ENCODE measurements at places on chromosomes 16 and 17.

- DNase-seq, result no peak
These were observed 66.3 kb downstream of the MRC2 start for GRCh38 chr17:62693616-62694409.

GRCh38 chr16:17369421-17370222 lies 101.1 kb downstream of the XYLT1 start:
- DNase-seq, result peak; percentile 96

GRCh38 chr16:67549240-67549639 lies 13.1 kb upstream of the CTCF start:
- no peak for DNase-seq

- DNase-seq, result no peak
These were observed 5.0 kb downstream of the FHOD1 start for GRCh38 chr16:67242138-67242730.

DNA sequence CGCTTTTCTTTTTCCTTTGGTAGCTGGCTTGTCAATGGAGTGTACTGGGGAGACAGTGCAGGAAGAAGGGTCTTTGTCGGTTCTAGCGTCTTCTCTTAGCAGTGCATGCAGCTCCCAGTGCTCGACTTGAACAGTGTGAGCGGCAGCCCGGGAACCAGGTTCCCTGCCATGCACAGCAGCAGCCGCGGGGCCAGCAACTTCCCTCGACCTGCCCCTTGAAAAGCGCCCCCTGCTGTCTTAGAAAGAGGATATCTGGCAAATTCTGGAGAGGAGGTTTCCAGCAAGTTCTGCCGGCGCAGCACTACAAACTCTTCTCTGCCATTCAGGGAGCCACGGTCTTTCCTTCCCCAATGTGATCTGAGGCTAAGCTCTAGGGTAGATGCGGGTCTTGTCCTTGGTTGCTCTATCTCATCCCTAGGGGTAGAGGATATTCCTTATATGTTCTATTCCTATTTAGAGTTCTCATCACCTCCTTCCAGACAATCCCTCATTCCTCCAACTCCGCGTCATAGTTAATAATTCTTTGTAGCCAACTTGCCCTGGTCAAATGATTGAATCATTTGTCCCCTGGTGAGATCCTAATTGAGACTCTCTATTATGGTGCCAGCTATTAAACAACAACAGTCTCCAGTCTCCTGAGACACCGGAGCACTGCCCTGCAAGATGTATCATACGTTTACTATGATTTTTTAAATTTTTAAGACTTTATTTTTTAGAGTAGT lies 451.3 kb downstream of the PMP22 start:
- peak; percentile 54 for DNase-seq

- DNase-seq, result peak; percentile 46
These were observed 137.7 kb upstream of the CORO6 start for GRCh38 chr17:29760279-29761039.

DNA sequence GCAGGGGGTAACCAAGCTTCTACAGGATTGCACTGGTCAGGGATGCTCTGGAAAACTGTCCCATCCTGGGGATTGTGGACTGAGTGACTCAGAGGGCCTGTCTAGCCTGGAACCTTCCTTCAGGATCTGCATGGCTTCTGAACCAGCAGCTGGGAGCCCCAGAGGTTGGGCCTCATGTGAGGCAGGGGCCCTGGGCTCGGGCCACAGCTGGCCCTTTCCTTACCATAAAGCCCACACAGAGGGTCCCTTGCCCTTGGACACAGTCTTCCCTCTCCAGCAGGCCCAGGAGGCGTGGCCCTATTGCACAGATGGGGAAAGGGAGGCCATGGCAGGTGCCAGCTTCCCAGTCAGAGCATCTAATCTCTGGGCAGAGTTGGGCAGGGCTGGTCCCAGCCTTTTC lies 30.5 kb downstream of the ADCY7 start:
- DNase-seq, result no peak

DNA sequence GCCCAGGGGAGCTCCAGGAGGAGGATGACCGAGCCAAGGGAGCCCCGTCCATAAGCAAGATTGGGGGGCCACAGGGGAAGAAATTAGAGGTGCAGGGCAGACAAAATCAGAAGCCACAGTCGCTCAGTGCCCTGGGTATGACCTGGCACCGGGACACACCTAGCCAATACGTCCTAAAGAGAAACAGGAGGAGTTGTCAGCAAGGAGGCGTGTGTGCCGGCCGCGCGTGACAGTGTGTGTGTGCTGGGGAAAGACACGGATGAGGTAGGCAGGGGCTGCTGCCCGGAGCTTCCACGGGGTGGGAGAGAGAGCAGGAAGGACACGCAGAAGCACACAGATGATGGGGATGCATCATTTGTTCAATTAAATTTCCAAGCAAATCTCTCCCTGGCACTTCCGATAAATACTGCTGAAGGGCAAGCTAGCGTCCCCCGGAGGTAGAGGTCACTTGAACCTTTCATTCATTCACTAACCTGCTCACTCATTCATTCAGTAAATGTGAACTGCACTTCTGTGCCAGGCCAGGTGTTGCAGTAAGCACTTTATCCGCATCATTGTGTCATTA lies 38.0 kb downstream of the C16orf95 start:
- no peak for DNase-seq

- no peak for DNase-seq
These were observed 15.4 kb downstream of the ARL2BP start for GRCh38 chr16:57260294-57260929.

- peak; percentile 99 for DNase-seq
These were observed 4.0 kb downstream of the NUPR1 start for GRCh38 chr16:28534542-28535373.

GRCh38 chr16:50476486-50477255 lies 71.5 kb upstream of the NKD1 start:
- no peak for DNase-seq

- no peak for DNase-seq
These were observed 7.8 kb downstream of the HNF1B start for GRCh38 chr17:37737081-37737480.

- DNase-seq, result no peak
These were observed 66.9 kb downstream of the CYTH1 start for GRCh38 chr17:78715000-78715771.

- DNase-seq, result peak; percentile 36
These were observed 11.1 kb upstream of the SLC5A11 start for GRCh38 chr16:24834459-24835335.

DNA sequence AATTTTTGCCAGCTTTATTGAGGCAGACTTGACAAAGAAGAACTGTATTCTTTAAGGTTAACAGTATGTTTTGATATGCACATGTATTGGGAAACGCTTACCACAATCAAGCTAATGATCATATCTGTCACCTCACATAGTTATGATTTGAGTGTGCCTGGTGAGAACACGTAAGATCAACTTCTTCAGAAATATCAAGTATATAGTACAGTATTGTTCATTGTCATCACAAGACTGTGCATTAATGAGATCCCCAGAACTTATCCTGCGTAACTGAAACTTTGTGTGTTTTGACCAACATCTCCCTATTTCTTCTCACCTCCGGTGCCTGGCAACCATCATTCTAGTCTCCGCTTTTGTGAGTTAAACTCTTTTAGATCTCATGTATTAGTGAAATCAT lies 756.4 kb upstream of the EEF2KMT start:
- DNase-seq, result no peak

- DNase-seq, result no peak
These were observed 182.4 kb downstream of the RAB11FIP4 start for GRCh38 chr17:31573861-31574260.

GRCh38 chr17:61128661-61129115 lies 271.0 kb upstream of the TBX2 start:
- DNase-seq, result no peak

DNA sequence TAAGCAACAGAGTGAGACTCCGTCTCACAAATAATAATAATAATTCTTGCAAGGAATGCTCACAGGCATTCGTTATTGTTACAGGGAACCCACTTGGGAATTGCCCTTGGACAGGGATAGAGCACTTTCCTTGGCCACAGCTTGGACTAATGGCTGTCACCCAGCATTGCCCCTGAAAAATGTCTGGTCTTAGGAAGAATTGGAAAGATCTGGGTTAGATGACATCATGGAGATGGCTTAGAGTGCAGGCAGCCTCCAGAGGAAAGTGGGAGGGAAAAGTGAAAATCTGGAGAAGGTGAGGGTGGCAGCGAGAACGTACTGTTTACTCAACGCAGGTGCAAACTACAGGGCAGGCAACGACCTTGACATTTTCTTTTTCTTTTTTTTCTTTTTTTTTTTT lies 59.3 kb upstream of the MRTFB start:
- DNase-seq, result no peak

Data from MV-4-11 (cell line).